ENCODE measurements at places on chromosomes 6 and 20.

DNA sequence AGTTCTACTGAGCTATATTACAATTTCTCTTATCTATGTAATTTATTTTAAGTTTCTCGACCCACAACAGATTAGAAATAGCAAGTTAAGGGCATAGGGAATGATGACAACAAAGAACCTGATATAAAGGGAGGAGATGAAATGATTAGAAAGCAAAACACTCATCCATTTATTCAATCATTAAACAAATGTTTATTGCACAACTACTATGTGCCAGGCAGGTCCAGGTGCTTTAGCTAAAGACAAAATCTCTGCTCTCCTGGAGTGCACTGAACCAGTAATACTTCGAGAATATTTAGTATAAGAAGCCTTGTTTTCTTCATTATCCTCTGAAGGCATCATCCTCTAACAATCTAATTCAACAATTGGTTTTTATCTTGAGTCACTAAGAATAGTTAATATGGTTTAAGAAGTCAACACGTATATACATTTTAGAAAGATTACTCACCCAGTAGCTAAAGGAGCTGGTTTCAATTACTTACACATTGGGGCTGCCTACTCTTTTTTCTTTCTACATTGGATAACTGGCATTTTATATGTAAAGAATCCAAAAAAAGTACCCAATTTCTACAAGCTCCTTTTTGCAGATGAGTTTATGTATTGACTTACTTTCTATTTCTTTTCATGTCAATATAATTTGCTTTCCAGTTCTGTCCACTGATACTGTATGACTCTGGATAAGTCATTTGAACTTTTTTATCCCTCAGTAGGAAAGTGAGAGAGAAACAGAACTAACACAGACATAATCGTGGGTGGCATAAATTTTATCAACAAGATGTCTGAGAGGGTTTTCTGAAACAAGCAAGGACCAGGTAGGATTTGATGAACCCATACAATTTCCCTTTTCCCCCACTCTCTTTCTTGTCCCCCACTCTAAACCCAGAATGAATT is 312.6 kb downstream of the CLIC5 start:
- no peak for DNase-seq

DNA sequence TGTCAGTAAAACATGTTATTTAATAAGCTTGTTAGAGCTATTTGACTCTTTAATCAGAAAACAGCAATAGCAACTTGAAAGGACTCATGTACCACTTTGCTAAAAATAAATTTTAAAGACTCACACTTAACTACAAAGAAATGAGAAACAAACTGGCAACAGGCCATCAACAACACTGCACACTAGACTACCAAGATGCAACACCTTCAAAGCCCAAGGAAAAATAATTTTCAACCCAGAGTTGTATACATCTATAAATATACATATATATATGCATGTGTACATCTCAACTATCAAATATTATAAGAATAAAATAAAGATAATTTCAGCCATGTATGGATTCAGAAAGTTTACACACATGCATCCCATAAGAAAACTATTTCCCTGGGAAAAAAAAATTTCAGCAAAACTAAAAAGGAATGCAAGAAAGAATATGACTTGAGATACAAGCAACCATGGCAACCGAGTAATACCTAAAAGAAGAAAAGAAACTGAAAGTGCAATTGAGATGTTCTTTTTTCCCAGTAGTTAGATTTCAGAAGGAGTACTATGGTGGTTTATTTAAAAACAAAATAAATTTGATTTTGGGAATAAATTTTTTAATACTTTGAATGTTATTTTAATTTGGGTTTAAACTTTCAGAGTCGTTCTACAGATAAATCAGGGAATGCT is 303.8 kb downstream of the UBE3D start:
- no peak for DNase-seq

DNA sequence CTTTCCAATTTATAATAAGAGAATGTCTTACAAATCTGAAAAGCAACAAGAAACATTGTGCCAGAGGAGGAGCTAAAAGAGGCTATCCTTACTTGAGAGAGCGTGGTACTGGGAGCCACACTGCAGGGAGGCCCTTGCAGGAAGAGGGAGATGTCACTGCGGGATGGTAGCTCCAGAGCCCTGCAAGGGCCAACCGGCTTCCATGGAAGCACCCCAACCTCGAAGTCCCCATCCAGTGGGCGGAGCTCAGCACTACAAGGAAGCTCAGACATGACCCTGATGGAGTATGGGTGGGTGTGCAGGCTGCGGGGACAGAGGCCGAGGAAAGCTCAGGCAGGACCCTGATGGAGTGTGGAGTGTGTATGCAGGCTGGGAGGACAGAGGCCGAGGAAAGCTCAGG is 57.8 kb upstream of the RPS6KA2 start:
- no peak for DNase-seq

DNA sequence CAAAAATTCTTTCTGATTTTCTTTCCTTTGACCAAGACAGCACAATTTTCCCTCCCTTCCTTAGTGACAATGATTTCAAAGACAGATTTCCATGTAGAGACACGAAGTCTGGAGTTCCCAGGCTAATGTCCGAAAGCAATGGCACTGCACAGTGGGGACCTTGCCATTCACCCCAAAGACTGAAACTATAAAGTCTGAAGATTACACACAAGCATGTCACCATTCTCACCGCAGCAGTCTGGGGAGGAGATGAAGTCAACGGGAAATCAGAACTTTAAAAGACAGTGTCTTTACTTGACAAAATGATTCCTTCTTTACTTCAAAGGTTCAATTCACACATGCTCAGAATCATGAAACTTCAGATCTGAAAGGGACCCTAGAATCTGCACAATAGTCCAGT is 8.3 kb downstream of the B4GALT5 start:
- DNase-seq = no peak

DNA sequence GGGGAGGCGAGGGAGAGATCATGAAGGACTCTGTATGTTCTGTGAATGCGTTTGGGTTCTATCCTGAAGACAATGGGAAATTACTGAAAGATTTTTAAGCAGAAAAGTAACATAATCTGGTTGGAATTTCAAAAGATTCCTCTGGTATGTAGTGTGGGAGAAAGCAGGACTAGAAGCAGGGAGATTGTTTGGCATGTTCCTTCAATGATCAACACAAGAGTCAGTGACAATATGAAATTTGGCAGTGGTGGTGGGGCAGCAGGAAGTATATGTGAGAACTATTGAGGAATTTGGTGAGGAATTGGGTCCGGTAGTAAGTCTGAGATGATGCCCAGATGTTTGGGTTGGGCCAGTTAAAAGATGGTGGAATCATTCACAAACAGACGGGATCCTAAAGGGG is 348.7 kb downstream of the CD83 start:
- DNase-seq = no peak

DNA sequence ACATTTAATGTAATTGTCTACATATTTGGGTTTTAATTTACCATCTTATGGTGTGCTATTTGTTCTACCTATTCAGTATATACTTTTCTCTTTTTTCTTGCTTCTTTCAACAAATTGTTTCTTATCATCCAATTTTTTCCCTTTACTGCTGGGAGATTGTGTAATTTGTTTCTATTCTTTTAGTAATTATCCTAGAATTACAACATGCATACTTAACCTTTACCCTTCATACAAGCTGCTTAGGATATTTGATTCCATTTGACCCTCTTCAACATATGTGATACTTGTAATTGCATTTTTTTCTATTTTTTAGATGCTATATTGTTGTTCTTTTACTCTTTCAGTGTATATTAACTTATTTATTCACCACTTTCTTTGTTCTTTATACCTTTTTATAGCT is 15.1 kb upstream of the TBPL1 start:
- no peak for DNase-seq

DNA sequence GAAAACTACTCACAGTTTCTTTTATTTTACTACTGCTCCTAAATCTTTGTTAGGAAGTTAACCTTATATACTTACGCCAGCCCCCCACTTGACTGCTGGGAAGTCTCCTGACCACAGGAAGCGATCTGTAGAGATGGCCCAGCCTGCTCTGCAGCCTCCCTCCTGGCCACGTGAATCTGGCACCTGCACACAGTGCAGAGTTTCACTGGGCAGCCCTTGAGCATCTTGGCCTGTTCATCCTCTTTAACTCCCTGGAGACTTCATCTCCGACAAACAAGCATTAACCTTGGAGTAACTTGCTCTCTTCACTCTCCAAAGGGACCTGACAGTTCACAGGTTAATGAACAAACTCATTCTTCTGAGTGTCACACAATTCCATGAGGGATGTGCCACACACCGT is 294.1 kb downstream of the BTBD9 start:
- DNase-seq = no peak

GRCh38 chr20:48267860-48268633 is 482.8 kb upstream of the SULF2 start:
- DNase-seq = no peak

GRCh38 chr20:6562111-6562510 is 205.4 kb upstream of the BMP2 start:
- no peak for DNase-seq

- no peak for DNase-seq
Observed at GRCh38 chr20:37885593-37886503, 17.1 kb upstream of the VSTM2L start.

GRCh38 chr6:87103977-87104601 is 9.2 kb upstream of the CGA start:
- no peak for DNase-seq

GRCh38 chr20:46011631-46012482 is 3.1 kb downstream of the MMP9 start:
- no peak for DNase-seq

DNA sequence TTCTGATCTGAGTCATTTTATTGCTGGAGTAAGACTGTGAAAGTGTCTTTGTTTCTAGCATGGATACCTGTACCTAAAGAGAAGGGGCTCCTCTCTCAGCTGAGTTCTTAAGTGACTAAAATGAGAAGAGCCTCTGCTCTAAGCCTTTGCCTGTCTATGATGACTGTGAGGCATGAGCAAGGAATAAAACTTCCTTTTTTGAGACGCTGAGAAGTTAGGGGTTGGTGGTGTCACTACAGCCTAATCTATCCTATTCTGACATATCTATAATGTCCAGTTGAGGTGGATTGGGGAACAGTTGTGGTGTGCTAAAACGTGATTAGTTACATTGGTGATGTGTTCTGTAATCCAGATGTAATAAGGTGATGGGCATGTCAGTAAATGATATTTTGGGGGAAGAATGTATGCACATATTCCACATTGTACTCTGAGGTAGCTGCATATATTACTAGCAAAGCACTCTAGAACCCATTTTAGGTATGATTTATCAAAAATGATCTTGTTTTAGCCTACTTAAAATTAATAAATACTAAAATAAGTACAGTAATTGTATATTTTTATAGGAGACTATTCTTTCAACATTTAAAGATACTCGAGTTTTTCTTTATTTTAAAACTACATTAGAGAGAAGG is 18.1 kb downstream of the ADGRB3 start:
- no peak for DNase-seq

- DNase-seq = no peak
Observed at GRCh38 chr6:167091805-167092107, 31.1 kb upstream of the CCR6 start.

- DNase-seq = no peak
Observed at GRCh38 chr6:93272896-93273295, 146.5 kb downstream of the EPHA7 start.

All from stimulated activated CD8-positive, alpha-beta memory T cell treated with anti-CD3 and anti-CD28 coated beads, Interleukin-7, amount 100 ng/mL, for 4 hours (primary cell).